NCI-H2081 (cell line): ENCODE measurements at places on chromosomes 2 and 18.

DNA sequence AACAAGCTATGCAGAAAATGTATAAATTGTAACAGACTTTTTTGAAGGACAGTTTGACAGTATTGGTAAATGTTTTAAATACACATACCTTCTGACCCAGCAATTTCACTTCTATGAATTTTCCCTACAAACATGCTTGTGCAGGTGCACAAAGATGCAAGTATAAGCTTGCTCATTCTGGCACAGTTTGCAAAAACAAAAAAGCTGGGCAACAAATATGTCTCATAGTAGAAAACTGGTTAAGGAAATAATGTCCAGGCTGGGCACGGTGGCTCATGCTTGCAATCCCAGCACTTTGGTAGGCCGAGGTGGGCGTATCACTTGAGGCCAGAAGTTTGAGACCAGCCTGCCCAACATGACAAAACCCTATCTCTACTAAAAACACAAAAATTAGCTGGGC is 96.9 kb upstream of the NEDD4L start:
- no peak for DNase-seq

DNA sequence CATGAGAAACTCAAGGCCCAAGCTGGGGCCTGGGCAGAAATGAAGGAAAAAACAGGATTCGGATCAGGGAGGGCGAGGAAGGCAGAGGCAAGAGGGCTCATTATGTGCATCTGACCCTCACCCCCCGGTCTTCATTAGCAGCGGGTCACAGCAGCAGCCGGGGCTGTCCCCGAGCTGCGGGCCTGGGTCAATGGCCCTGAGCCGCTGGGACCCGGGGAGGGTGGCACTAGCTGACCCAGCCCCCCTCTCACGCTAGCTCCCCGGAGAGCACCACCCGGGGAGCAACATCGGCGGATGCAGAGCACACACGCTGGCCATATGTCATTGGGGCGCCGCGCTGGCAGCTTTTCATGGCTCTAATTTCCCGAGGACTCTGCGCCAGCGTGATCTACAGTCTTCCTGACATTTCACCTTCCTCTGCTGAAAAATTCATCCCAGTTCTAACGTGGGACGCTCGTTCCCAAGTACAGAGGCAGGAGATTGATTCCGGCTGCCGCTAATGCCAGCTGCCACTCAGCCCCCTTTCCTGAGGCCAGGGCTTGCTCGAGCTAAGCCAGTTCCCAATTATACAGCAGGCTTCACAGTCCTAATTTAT is 63.7 kb downstream of the EIPR1 start:
- no peak for DNase-seq

DNA sequence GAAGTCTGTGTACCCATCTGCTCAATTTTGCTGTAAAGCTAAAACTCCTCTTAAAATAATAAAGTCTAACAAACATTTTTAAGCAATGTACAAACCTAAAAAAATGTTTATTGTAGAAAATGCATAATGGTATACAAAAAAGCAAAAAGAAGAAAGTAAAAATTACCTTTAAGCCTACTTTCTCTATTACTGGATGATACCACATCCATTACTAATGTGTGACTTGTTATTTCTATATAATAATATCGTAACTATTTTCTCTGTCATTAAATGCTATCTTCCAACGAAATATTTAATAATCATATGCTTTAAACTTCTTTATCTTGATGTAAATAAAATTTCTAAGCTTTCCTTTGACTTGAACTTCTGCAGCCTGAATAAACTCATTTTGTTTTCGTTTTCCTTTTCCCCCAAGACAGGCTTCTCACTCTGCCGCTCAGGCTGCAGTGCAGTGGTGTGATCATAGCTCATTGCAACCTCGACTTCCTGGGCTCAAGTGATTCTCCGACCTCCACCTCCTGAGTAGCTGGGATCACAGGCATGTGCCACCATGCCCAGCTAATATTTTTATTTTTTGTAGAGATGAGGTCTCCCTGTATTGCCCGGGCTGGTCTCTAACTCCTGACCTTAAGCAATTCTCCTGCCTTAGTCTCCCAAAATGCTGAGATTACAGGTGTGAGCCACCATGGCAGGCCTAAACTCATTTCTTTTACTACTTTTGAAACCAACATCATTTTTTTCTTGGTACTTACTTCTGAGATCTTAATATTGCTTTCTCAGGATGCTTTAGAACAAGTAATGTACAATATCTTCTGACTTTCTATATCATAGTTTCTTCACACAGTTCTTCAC is 18.1 kb upstream of the DNAH7 start:
- DNase-seq = no peak

DNA sequence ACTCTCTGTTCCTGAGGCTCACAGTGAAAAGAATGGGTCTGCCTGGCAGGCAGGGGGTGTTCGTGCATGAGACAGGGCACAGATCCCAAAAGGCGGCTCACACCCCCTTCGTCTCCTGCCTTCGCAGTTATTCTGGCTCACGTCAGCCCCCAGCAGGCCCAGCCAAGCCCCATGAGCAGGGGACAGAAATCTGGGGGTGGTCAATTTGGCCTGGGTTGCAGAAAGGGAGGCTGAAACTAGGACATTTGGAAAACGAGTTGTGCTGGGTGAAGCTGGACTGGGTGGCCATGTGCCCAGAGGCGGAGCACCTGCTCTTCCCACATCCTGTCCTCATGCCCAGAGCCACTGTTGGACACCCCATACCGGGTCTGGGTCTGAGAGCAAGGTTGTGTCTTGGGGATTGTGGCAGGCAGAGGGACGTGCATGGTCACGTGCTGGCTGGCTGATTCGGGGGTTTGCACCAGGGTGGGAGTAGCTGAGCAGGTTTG is 99.0 kb upstream of the MCFD2 start:
- DNase-seq = no peak

- DNase-seq = no peak
These were observed 67.1 kb downstream of the SUMO1 start for GRCh38 chr2:202171241-202171825.

- peak; percentile 53 for DNase-seq
These were observed 4.4 kb downstream of the C2orf92 start for GRCh38 chr2:97673915-97674283.

DNA sequence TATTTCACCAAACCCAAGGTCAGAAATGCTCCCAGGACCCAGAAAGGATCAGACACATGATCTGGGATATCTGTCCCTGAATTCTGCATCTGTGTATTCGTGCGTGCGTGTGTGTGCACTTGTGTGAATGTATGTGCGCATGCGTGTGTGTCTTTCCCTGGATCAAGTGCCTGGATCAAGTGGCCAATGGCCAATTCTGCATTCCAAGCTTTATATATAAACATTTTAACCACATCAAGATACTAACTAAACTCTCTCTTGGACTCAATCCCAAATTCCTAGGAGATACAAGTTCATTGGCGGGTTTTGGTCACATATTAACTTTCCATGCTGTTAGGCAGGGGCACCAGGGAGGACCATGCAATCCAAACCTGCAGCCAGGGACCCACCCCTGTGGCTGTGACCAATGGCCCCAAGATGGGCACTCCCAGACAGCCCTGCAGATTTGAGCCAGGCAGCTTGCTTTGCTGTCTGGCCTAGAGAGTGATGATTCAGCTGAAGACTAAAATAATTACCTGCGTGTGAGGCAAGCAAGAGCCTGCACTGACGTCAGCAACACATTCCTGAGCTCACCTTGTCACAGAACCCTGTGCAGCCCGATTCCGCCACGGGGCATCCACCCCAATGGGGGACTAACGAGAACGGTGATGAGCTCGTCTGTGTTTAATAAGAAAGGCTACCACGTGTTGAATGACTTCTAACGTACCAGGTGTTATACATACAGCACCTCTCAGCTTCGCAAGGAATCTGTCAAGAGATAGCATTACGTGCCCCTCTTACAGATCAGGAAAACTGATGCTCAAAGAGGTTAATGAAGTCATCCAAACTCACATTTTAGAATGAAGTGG is 45.3 kb upstream of the ROCK2 start:
- no peak for DNase-seq

- no peak for DNase-seq
These were observed 204.8 kb downstream of the SLC39A10 start for GRCh38 chr2:195861821-195862220.

DNA sequence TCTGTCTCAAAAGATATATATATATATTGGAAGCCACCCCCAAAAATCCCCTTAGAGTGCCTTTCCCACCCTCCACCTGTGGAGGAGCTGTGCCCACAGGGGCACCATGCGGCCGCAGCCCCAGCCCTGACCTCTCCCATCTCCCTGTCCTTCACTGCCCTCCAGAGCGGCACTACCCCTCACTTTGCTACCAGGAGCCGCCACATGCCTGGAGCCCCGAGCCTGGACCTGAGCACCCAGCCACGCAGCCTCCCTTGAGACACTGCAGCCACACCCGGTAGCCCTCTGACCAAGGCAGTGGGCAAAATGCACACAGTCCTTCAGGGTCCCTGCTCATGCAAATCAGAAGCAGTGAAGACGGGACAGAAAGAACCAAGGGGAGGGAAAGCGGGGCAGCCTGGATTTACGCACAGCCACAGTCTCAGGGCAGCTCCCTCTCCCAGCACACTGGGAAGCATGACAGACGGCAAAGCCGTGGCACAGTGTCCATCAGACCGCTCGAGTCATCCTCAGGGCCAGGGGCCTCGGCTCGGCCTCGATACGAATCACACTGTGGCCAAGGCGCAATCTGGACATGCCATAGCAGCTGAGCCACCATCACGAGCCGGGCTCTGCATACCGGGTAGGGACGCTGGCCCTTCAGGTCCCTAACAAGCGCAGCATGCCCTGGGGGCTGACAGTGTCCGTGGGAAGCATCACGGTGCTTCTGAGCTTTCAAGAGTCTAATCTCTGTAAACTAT is 10.1 kb downstream of the HDAC4 start:
- no peak for DNase-seq

DNA sequence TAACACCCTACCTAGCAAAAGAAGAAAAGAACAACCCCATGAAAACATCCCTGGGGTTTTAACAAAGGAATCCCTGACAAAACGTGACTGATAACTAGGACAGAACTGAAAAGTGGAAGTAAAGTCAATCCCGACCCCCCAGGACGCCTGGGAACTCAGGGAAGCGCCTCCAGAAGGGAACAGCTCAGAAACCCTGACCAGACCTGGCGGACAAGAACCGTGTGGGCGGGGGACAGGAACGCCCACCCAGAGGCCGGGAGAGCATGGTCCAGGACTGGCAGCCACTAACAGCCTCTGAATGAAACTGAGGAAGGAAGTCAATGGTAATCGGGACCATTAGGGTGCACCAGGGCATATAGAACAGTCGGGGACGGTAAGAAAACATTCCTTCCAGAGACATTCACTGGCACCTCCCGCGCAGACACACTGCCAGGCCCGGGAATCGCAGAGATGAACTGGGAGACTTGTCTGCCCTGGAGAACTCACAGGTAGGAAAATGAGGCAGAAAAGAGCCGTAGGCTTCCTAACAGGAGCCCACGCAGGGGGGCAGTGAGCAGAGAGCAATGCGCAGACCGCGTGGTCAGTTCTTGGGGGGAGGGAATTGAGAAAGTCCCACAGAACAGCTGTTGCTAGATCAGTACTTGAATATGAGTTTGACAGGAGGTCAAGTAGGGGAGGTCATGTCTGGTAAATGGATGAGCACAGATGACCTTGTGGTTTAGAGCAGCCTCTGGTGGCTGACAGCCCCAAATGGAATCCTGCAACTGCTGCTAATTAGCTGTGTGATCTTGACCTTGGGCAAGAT is 1.3 kb upstream of the TBC1D8 start:
- DNase-seq = peak; percentile 64

- no peak for DNase-seq
These were observed 8.1 kb downstream of the RAB31 start for GRCh38 chr18:9715978-9716774.

DNA sequence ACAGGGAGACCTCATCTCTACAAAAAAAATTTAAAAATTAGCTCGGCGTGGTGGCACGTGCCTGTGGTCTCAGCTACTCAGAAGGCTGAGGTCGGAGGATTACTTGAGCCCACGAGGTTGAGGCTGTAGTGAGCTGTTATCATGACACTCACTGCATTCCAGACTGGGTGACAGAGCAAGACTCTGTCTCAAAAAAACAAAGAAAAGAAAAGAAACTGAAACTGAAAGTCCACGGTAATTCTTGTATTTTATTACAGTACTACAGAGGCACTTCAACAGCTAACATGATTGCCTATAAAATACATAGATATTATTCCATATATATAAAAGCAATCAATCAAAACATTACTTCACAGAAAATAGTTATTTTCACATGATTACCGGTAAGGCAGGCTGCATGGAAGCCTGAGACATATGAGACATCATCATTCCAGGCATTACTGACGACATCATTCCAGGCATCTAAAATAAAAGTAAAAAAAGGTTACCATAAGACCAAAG is 23.1 kb downstream of the PRPF40A start:
- DNase-seq = no peak

DNA sequence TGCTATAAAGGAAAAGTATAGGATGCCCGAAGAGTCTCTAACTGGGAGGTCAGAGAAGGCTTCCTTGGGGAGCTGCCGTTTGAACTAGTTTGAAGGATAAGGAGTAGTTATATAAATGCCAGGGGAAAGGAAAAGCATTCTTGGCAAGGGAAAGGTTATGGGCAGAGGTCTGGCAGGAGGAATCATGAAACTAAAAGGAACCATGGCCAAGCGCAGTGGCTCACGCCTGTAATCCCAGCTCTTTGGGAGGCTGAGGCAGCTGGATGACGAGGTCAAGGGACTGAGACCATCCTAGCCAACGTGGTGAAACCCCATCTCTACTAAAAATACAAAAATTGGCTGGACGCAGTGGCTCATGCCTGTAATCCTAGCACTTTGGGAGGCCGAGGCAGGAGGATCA is 100.6 kb upstream of the MSH2 start:
- DNase-seq = no peak

DNA sequence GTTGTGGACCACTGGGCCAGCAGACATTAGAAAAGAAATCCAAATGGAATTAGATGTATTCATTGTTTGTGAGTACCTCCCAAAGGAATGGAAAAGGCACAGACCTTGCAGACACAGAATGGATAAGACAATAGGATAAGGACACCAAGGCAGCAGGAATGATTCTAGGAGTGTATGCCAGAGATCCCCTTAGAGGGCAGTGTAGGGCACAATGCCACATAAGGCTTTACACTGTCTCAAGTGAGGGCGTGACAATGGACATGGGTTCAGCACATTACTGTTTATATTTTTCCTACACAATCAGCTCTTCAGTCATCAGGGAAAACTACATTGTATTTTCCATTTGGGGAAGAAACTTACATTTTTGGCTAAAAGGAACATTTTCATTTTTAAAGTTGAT is 250.9 kb downstream of the PTH2R start:
- DNase-seq = peak; percentile 2

GRCh38 chr18:48571639-48572384 is 33.0 kb downstream of the CTIF start:
- no peak for DNase-seq

DNA sequence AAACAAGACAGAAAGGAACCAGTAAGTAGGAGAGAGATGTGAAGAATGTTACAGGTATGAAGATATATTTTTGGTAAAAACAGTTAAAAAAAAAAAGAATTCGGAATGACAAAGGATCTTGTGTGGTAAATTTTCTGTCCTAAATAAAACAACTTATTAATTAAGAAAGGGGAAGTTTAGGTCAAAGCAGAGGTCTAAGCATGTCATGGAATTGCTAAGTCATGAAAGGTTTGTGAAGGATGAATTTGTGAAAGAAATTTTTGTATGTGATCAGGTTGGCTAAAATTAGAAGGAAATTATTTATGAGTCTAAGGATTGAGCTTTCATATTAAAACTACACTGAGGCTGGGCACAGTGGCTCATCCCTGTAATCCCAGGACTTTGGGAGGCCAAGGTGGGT is 11.1 kb upstream of the ALPG start:
- no peak for DNase-seq
